ENCODE measurements at places on chromosomes 7 and 10. TPM values are rescaled to one million over a fixed set of nuclear protein-coding genes. Genes with fewer than 3 reads are reported as not detected.

GRCh38 chr7:94449151-94449725 is 54.5 kb downstream of the COL1A2 start:
- DNase-seq: no peak

GRCh38 chr7:338295-339061 is 48.5 kb downstream of the FOXL3 start:
- DNase-seq: no peak

- no peak for DNase-seq
Observed at GRCh38 chr7:159062569-159062968, 82.1 kb downstream of the VIPR2 start.

DNA sequence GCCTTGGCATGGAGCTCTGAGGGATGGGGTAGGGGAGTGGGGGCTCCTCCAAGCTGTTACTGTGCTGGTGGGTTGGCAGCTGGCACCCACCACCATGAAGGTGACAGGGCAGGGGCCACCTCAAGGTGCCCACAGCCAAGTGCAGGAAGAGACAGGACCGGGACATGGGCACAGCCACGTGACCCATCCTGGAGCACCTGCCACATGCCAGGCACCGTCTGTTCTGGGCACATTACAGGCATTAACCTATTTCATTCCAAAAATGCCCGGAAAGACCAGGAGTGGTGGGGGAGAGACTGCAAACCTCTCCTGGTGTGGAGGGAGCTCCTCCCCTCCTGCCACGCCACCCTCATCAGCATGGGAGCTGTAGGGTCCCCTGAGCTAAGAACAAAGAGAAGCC is 56.7 kb downstream of the CAMK2B start:
- DNase-seq: no peak

DNA sequence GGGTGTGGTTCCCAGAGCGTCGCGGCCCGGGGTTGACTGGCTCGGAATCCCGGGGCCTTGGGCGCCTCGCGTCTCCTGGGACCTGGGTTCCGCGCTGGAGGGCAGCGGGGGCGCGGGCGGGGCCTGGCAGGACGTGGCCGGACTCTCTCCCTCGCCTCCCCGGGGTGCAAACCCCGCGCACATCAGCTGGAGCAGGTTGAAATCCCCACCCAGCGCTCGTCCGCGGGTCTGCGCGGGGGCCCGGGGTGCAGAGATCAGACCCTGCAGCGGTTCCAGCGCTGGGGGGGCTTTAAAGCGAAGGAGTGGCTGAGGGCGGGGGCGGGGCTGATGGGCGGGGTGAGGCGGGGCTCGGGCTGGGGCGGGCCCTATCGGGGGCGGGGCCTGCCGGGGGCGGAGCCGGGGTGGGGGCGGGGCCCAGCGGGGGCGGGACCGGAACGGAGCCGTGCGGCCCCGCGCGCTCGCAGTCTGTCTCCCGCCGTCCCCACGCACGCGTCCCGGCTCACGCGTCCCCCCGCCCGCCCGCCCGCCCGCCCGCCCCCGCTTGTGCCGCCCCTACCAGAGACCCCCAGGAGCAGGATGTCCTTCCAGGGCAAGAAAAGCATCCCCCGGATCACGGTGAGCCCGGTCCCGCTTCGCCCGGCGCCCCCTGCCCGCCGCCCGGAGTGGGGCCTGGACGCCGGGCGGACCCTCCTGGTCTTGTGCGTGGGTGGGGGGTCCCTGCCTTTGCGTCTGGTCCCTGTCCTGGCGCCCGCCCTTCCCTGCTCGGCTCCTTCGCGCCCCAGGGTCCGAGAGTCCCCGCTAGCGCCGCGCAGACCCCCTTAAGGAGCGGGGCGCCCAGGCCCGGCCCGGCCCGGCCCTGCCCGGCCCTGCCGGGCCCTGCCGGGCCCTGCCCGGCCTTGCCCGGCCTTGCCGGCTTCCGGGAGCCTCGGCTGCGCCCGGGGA is at the start of gene DPYSL4:
Gene DPYSL4, plus strand, starts transcription at position 461 of the 942 bp plus-strand sequence. Its CDS starts 116 bp downstream, at position 577.
- DNase-seq: no peak

Gene CCL24
- polyA plus RNA-seq: not detected

Gene FRMPD2
- 0.89 TPM for polyA plus RNA-seq

All from right renal pelvis (tissue), 4 donors.